ELF-1 (cell line): ENCODE measurements at places on chromosomes 2 and 18.

DNA sequence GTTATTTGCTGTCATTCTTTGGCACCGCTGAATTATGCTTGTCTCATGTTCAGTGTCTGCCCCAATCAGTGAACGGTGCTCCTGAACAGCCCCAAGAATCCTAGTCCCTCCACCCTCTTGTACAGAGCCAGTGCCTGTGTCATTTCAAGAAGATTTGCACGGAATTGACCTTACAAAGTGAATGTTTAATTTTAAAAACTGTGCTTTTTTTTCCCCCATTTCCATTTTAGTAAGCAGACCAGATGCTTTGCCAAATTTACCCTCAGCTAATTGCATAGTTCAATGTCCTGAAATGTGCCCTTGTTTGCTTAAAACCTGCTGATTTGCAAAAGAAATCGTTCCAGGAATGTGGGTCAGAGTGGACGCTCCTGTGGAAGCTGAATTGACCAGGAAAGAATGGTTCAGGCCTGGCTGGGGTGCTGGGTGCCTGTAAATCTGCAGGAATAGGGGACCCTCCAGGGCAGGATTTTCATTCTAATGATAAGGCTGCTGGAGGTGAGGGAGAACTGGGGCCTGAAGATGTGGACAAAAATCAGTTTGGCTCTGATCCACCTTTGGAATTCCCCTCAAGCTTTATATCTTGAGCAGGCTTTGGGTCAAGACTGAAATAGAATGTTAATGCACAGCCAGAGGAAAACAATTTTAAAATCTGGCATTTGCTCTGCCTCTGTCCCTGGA is 20.1 kb downstream of the TMEM17 start:
- DNase-seq = no peak

- DNase-seq = no peak
Measured at GRCh38 chr2:175734686-175735085, 267.4 kb downstream of the LNPK start.

- no peak for DNase-seq
Measured at GRCh38 chr18:53322163-53322562, 902.3 kb downstream of the MBD2 start.

- DNase-seq = no peak
Measured at GRCh38 chr2:179417436-179417949, 152.9 kb upstream of the SESTD1 start.

- DNase-seq = no peak
Measured at GRCh38 chr2:42652086-42652485, 83.7 kb downstream of the MTA3 start.

GRCh38 chr18:38606841-38607240 is 1041.2 kb upstream of the CELF4 start:
- no peak for DNase-seq

GRCh38 chr2:159228081-159228581 is 58.4 kb downstream of the WDSUB1 start:
- DNase-seq = no peak

GRCh38 chr2:24508878-24509277 is 17.8 kb downstream of the NCOA1 start:
- DNase-seq = no peak

GRCh38 chr2:46299365-46300263 is 2.4 kb downstream of the EPAS1 start:
- peak; percentile 67 for DNase-seq

- no peak for DNase-seq
Measured at GRCh38 chr18:40179729-40180461, 1775.1 kb upstream of the PIK3C3 start.

- DNase-seq = no peak
Measured at GRCh38 chr2:225468131-225468530, 68.6 kb downstream of the NYAP2 start.

- no peak for DNase-seq
Measured at GRCh38 chr2:231037731-231038482, 584 bp downstream of the C2orf72 start.

GRCh38 chr18:49067071-49067470 is 116.3 kb upstream of the SMAD7 start:
- DNase-seq = no peak

DNA sequence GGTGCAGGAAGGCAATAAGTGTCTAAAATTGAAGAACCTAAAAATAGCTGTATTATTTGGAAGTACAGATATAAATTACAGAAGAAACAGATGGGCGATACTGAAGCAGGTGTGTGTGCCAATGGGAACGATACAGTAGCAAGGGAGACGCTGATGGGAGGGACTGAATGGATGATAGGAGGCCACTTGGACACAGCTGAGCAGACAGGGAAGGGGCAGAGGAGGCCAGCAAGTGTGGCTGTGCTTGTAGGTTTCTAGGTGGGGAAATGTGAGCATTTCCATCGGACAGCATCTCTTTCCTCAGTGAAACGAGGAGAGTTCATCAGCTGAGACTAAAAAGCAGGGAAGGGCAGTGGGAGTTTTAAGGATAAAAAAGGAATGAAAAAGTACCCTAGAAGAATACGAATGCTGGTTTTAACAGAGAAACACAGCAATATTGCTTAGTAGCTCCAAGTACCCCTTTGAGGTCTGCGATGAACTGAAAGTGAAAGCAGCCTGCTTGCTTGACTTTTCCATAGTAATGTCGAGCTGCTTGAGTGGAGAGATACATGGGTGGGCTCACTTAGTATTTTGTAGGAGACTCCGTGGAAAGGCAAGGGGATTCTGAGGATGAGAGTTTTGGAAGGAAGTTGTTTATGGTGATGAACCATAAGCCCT is 91.7 kb upstream of the EPC2 start:
- DNase-seq = no peak

DNA sequence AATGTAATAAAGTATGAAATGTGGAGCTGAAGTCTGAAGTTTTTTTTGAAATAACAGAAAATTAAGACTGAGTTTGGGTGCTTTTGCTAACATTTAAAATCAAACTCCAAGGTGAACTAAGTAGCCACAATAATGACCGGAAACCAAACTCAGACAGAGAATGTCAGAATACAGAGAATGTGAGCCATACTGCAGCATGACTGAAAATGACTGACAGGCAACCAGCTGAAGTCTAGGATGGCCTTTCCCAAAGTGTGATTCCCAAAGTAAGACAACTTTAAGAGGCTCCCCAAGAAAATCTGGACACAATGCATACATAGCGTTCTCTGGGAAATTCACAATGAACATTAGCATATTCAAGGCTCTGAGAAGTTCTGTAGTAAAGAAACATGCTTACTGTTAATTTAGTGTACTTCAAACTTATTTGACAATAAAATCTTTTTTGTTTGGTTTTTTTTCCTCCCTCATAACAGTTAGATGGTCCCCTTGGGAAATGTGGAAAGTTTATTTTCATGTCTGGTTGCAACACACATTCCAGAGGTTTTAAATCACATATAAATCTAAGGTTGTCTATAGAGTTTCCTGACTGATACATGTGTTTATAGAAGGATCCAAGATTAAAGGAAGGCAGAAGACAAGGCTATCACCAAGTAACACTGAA is 28.6 kb downstream of the PLA2R1 start:
- no peak for DNase-seq

GRCh38 chr18:28735731-28736130 is 558.8 kb upstream of the CDH2 start:
- DNase-seq = no peak

GRCh38 chr18:22169011-22169888 is at the start of gene GATA6:
GATA6 (plus strand) TSS chr18:22169589; CDS start chr18:22171145, 1,556 bp downstream.
- peak; percentile 91 for DNase-seq

DNA sequence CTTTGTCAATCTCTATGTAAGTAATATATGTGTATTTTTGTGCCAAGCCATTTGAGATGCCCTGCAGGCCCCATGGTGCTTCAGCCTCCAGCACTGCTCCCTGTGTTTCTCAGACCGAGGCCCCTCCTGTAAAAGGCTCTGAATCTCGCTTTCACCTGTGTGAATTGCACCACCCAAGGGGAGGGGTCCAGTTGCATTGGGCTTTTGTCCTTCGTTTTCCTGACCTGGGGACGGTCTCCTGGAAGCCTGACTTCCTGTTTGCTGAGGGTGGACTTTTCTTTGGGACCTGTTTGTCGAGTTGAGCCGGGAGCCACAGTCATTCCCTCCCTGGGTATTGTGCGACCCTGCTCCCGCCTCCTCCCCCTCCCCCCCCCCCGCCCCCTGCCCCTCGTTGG is 48.9 kb downstream of the AGAP1 start:
- peak; percentile 83 for DNase-seq

DNA sequence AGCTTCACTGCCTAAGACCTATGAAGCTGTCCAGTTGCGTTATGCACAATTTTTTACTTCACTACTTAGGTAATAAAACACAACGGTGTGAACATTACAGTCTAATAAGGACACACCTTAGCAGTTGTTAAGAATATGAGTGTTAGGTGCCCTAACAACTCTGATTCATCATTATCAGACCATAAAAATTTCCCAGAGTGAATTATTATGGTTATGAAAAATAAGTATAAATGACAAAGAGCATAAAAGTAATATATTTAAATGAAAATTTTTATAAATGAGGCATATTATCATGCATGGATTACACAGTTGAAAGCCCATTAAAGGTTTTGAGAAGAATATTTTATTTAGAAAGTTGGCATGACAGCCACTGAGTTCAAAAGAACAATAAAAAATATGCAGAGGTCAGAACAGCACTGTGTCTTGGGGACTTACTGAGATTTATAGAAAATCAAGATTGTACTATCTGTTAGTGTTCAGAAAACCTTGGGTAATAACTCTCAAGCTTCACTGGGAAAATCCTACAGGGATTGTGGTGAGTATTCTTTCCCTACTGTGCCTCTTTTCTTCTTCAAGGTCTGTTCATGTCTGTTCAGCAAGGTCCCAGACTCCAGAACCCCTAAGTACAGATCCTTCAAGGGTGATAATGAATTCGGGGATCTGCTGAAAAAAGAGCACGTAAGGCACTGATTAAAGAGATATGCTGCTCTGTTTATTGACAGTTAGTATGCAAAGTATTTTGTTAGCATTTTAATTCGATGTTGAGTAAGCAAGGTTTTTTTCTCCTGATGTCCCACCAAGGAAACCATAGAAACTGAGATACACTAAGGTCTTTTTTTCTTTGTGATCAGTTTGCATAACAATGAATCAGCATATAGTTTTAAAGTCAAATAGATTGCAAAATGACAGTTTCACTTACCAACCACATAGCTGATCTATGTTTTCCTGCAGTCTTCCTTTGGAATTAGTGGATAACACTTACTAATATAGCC is 250.0 kb downstream of the DSEL start:
- DNase-seq = no peak

- DNase-seq = no peak
Measured at GRCh38 chr2:224764565-224765236, 48.5 kb upstream of the CCDC195 start.
